ENCODE measurements at places on chromosomes 5 and 9.

- DNase-seq, result no peak
Measured at GRCh38 chr9:136339958-136340310, 12.6 kb downstream of the GPSM1 start.

DNA sequence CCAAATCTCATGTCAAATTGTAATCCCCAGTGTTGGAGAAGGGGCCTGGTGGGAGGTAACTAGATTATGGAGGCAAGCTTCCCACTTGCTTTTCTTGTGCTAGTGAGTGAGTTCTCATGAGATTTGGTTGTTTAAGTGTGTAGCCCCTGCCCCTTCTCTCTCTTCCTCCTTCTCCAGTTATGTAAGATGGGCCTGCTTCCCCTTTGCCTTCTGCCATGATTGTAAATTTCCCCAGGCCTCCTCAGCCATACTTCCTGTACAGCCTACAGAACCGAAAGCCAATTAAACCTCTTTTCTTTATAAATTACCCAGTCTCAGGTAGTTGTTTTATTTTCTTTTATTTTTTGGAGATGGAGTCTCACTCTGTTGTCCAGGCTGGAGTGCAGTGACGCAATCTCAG, 18.2 kb upstream of the TXNDC8 start:
- DNase-seq, result no peak

DNA sequence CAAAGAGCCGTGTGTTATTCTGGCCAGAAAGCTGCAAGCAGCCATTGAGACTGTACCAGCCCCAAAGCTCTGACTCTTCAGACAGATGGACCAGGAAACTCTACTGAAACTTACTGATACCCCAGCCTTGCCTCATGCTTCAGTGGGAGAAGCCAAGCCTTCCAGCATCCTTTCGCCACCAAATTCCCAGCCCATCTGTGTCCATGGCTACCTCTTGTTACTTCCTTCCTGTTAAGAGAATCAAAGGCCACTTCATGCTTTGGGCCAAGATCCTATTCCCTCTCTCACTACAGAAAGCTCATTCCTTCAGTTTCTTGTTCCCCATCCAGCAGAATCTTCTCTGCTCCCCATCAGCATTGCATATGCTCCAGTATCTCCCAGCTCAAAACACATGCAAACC, 46.9 kb upstream of the FREM1 start:
- no peak for DNase-seq

DNA sequence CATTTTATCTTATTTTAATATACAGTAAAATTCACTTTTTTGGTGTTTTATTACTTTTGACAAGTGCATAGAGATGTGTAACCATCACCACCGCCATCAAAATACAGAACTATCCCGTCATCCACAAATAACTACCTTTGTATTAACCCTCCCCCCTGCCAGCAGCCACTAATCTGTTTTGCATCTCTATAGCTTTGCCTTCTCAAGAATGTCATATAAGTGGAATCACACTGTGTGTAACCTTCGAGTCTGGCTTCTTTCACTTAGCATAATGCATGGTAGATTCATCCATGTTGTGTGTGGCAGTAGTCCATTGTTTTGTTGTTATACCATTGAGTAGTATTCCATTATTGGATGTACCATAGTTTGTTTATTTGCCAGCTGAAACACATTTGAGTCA, 98.8 kb downstream of the BOD1 start:
- no peak for DNase-seq

DNA sequence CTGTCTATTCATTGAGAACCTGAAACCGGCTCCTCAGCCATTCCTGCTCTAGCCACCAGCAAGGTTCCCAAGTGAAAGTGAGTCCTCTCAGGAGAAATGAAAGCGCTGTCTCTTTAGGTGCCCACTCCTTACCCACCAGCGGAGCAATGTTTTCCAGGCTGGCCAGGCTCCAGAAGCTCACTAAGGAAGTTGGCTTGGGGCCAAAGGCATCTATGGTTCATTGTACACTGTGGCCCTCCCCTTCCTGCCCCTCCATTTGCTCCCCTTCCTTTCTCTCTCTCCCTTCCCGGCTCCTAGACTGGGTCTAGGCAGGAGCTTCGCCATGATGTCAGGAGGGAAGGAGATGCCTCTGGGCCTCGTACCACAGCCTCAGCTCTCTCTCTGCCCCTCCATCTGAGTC, 1.1 kb upstream of the GABRP start:
- DNase-seq, result no peak

- DNase-seq, result no peak
Measured at GRCh38 chr5:6592601-6593000, 40.2 kb downstream of the NSUN2 start.

- no peak for DNase-seq
Measured at GRCh38 chr5:42621242-42621641, 135.4 kb upstream of the CCDC152 start.

DNA sequence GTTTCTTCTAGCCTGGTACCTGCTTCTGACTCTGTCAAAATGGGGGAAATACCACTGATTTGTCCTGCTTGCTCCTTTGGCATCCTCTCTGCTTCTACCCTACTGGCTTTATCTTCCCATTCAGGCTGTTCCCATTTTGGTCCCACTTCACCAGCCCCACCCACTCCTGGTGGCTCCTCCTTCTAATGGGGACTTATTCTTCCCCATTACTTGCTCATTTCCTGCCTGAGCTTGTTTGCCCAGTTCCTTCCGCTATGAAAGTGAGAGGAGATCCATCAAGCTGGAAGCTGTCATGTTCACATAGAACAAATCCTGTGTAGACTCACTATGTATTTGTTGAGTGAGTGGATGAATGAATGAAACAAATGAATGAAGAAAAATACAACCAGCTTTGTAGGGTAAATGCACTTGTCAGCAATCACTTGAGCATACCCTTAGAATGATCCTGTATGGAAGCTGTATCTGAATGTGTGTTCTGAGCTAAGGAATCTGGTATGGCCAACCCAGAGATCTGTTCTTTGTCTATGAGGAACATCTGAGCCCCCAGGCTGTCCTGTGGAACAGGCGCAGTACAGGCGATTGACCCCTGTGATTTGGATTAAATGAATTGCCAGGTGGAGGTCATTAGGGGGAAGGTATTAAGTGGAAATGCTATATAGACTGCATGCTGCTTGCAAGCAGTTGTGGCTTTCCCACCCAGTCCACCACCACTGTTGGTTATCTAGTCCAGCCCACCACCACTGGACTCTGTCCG, 89.5 kb downstream of the APBA1 start:
- no peak for DNase-seq

DNA sequence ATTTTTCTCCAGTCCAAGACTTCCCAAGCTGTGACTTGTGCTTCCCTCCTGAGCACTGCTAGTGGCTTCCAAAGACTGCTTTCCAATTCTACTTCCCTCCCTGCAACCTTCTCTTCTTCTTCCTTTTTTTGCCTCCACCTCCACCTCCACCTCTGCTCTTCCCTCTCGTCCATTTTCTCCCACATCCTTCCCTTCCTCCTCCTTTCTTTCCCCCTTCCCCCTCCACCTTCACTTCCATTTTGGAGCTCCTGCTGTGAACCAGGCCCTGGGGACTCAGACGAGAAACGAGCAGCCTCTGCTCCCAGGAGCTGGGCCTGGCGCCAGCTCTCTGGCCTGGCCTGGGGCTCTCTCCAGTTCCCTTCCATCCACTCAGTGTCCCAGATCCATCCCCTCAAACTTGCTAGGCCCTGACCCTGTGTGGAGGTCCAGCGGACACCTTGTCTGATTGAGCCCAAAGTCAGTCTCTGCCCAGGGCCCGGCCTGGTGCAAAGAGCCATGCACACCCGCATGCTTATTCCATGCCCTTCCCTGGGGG, 5.6 kb downstream of the GADD45G start:
- DNase-seq, result no peak

GRCh38 chr9:124274738-124275137, 17.0 kb downstream of the NEK6 start:
- no peak for DNase-seq

DNA sequence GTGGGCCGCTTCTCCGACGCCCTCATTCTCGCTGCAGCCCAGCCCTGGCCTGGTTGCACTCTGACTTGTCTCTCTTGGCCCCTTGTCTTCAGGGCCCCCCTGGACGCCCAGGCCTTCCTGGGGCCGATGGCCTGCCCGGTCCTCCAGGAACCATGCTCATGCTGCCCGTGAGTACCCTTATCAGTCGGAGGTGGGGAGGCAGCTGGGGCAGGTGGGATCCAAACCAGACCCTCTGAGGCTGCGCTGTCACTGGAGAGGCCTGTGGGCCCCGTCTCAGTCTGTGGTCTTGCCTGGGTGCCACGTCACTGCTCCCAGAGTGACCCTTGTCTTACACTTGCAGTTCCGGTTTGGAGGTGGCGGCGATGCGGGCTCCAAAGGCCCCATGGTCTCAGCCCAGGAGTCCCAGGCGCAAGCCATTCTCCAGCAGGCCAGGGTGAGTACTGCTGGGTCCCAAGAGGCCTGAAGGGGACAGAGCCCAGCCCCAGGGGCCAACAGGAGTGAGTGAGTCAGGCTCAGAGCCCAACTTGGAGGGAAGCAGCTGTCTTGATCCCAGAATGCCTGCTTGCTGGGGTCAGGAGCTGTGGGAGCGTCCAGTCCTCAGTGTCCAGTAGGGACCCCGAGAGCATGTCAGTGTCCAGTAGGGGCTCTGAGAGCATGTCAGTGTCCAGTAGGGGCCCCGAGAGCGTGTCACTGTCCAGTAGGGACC, 109.0 kb downstream of the COL5A1 start:
- DNase-seq, result no peak

GRCh38 chr9:99431103-99431502, 209.0 kb downstream of the SEC61B start:
- DNase-seq, result no peak

DNA sequence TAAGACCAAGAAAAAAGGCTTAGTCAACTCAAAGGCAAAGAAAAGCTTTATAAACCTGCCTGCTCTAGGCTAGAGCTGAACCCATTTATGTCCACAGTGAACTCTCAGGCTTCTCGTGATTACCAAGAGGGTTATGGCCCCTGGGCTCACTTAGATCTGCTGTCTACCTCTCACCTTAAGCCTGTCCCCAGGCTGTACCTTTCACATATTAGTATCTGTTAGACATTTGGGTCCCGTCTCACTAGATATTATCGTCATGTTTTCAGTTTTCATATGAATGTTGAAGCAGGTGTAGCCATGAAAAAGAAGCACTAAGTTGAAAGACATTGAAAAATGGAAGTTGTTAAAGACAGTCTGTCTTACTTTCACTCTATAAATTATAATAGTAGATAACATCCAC, 75.2 kb upstream of the COX7C start:
- no peak for DNase-seq

- no peak for DNase-seq
Measured at GRCh38 chr5:169243651-169244422, 57.1 kb downstream of the SLIT3 start.

DNA sequence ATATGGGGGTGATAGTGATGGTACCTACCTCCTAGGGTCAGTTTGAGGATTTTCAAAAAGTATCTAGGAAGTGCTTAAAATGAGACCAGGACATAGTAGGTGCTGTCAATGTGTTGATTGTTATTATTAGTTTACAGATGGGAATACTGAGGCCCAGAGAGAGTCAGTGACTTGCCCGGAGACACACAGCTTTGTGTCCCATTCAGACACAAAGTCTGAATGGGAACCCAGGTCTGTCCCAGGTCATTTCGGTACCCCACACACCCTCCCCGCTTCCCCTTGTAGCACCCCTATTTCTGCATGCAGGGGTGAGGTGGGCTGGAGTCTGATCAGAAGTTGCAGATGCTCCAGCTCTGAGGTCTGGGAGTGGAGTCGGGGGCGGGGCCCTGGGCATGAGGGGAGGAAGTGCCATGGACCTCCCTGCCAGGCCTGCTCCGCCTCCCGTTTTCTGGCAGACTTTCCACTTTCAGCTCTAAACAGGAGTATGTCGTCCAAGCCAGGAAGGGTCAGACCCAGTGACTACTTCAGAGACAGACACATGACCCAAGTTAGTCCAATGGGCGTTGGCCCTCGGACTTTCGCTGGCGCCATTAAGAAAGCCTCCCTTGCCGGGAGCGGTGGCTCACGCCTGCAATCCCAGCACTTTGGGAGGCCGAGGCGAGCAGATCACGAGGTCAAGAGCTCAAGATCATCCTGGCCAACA, 3.2 kb upstream of the DBN1 start:
- no peak for DNase-seq

- DNase-seq, result no peak
Measured at GRCh38 chr9:96217294-96217707, 84.7 kb downstream of the HSD17B3 start.

GRCh38 chr9:81320909-81321482, 368.4 kb downstream of the TLE1 start:
- DNase-seq, result no peak

GRCh38 chr9:131968632-131969031, 111.0 kb downstream of the MED27 start:
- no peak for DNase-seq

- no peak for DNase-seq
Measured at GRCh38 chr9:123043081-123043939, 9.8 kb downstream of the GPR21 start.

DNA sequence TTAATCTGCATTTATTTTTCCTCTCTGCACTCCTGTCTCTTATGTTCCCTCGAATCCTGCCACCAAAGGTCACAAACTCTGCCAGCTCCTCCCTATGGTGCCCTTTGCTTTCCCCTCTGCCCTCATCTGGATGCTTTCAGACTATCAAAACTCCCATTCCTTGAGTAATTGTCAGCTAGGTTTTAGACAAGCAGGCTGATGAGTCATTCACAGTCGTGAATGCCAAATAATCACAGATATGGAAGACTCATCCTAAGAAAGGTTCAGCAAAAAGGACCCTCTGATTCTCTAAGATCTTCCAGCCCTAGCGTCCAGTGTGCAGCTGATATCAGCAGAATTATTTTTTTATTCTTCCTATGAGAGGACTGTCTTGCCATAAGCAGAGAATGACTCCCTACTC, 104.5 kb upstream of the NUDT12 start:
- DNase-seq, result no peak

DNA sequence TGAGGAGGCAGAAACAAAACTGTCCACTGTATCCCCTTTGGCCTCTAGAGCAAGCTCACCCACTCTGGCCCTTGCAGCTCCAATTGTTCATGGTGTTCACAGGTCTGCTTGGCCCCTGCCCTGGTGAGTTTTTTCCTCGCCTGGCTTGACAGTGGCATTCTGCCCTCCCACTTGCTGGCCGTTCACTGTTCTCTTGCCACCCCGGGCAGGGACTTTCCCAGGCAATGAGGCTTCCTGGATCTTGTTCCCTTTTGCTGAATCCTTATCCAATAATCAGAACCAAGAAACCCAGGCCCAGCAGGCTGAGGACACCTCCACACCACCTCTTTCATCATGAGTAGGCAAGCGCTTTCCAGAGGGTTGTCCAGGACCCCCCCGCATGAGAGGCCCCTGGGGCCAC, 31.2 kb downstream of the ZNF618 start:
- DNase-seq, result no peak

GRCh38 chr9:76292246-76292645, 102.0 kb downstream of the RFK start:
- no peak for DNase-seq

- no peak for DNase-seq
Measured at GRCh38 chr9:90826326-90827020, 24.9 kb downstream of the SYK start.

DNA sequence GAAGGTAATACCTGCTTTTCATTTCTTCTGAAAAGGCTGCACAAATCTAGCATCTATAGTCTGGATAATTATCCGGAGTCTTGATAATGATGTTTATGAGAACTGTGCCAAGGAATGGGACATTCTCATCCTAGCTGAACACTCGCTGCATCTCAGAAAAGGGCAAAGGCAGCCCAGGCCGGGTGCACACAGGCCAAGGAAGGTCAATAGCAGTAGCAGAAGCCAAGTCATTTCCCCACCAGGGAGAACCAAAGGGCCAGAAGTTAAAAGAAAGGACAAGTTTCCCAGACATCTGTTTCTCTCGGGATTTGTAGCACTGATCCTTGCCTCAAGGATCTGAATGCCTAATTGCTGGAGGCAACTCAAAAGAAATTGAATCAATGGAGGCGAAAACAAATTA, 66.1 kb upstream of the ANKRD55 start:
- no peak for DNase-seq
